ENCODE measurements at places on chromosomes 3 and 15.
A peak's percentile ranks its signal among the peaks of the same experiment; 100 is the strongest.

DNA sequence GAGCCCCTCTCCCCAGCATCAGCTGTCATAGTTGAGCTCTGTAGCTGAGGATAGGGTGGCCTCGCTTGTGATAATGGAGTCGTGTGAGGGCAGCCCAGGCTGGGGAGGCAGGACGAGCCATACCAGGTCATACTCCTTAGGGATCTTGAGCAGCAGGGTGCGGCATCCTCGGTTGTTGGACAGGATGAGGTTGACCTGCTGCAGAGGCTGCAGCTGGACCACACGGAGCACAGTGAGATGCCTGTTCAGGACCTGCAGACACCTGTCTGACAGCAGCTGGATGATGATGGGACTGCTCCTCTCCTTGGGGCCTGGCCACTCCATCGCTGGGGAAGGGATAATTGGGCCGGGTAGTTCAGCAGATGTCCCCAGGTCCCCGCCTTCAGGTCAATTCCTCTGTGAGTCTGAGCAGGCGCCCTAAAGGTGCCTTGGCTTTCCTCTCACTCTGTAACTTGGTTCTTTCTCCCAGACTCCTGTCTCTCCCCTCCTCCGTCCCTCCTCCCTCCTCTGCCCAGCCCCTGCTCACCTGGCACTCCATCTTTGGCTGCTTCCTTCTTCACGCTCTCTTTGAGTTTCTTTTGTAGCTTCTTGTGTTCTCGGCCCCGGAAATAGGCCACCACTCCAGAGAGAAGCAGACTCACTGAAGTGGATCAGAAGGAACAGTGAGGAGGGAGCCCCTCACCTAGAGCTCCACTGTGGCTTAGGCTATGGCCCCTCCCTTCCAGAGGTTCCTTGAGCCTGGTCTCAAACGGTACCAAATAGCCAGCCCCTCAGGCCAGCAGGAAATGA, 7.8 kb downstream of the DUOX2 start:
- no peak for DNase-seq

- DNase-seq = no peak
These were observed 433.2 kb upstream of the BCHE start for GRCh38 chr3:166270429-166270828.

- DNase-seq = no peak
These were observed 96.3 kb downstream of the STT3B start for GRCh38 chr3:31629054-31629453.

GRCh38 chr3:72996473-72997333, at the start of gene PPP4R2:
PPP4R2 (plus strand) TSS chr3:72996811; CDS start chr3:72997038, 227 bp downstream.
- peak; percentile 93 for DNase-seq
